ENCODE measurements at places on chromosomes 12 and 14.

- DNase-seq: no peak
Observed at GRCh38 chr12:117011988-117012805, 87.0 kb downstream of the TESC start.

DNA sequence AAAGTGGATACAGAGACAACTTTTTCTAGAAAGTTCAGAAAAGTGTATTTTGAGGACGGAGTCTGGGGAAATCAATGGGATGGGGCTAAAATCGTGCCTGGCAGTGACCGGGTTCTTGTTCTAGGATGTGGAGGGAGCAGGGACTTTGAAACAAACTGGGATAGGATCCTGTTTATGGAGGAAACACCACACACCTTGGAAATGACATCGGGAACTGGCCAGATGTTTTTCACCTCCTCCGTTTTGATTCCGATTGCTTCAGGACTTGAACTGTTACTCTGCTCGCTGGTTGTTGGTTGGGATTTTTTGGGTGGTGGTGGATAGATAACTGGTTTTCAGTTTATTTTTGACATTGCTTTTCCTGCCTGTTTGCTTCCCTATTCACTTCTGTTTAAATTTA is 506 bp downstream of the EMP1 start:
- DNase-seq: no peak

- no peak for DNase-seq
Observed at GRCh38 chr12:78244916-78245507, 414.3 kb downstream of the NAV3 start.

DNA sequence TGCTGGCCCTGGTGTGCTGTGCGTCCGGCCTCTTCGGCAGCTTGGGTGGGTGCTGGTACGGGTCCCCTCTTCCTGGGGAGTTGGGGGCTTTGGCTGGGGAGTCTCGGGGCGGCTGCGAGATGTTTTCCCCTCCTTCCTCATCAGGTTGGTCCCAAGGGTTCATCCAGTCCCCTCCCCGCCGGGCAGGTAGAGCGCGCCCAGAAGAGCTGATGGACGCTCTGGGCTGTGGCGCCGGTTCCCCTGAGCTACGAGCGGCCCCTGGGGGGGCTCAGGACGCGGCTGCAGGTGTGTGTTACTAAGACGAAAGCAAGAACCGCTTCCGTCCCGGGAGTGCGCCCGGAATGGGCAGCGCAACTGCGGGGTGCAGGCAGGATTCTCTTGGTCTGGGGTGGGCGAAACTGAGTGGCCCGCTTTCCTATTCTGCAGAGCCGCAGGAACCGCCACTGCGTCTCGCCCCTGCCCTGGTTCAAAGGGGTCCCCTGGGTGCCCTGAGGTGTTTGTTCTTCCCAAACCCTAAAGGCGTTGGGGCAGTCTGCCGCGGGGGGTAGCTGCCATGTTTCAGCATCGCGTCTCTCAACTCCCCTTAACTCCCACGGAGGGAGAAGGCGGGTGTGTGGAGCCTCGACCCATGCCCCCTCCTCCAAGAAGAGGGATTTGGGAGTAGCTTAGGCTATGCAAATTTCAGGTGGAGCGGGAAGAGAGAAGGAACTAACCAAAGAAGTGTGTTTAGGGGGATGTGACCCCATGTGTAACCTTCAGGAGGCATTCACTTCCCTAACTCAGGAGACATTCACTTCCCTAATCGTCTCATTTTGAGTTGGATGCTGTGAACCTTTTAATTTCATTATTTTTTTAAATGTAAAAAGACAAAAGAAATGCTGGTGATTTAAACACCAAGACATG is 1.2 kb downstream of the SLC24A4 start:
- no peak for DNase-seq

GRCh38 chr14:95486875-95487668 is 29.4 kb downstream of the SYNE3 start:
- no peak for DNase-seq

GRCh38 chr14:49960453-49960852 is 67.6 kb downstream of the ARF6 start:
- no peak for DNase-seq

GRCh38 chr12:63276537-63277365 is 125.8 kb upstream of the AVPR1A start:
- peak; percentile 16 for DNase-seq

All from activated naive CD8-positive, alpha-beta T cell treated with anti-CD3 and anti-CD28 coated beads, Interleukin-2, amount 50 U/mL, for 24 hours (primary cell).